ENCODE measurements at places on chromosomes 12 and 14. TPM values are rescaled to one million over a fixed set of nuclear protein-coding genes. Genes with fewer than 3 reads are reported as not detected.

GRCh38 chr12:38160318-38161122, 156.1 kb upstream of the ALG10B start:
- no peak for DNase-seq

- no peak for DNase-seq
These were observed 3.6 kb upstream of the NINJ2 start for GRCh38 chr12:666766-667308.

GRCh38 chr12:105352052-105352451, 21.6 kb downstream of the C12orf75 start:
- no peak for DNase-seq

GRCh38 chr14:22565391-22565945, 23.6 kb downstream of the DAD1 start:
- no peak for DNase-seq

The SCN8A gene
- total RNA-seq: 0.13 TPM

The OR6C1 gene
- total RNA-seq: not detected

DNA sequence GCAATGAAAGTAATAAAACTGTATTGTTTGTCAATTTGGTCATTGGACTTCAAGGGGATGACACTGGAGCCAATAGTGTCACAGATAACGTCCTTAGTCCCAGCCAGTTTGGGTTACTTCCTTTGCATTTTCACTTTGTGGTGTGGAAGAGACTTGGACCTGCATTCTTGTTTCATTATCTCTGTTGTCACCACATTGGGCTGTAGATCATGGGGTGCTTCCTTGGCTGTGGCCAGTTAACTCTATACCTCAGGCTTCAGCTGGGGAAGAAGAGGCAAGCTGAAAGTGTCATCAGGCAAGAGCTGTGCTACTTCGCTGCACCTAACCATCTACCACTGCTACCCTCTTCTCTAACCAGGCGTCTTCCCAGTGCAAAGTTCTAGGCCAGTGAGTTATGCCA, 15.1 kb upstream of the CISTR start:
- DNase-seq: no peak

DNA sequence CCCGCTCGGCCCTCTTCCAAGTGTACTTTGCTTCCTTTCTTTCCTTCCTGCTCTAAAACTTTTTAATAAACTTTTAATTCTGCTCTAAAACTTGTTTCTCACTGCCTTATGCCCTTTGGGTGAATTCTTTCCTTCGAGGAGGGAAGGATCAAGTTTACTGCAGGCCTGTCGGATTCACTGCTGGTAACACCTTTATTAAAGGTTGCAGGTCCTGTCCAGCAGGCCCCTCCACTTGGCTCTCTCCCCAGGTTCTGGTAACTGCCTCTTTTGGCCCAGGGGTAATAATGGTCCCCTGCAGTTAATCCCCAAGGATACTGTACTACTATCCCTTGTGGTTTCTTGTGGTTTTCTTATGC, 152.7 kb upstream of the EEA1 start:
- no peak for DNase-seq

The LIN7A gene
- 9.8 TPM for total RNA-seq

All from Right ventricle myocardium superior (tissue), 1 donor.